Pancreas (tissue), 10 donors: ENCODE measurements at places on chromosomes 12 and 14. TPM values are rescaled to one million over a fixed set of nuclear protein-coding genes. Genes with fewer than 3 reads are reported as not detected.

NACA gene
- 892 TPM for polyA plus RNA-seq

TAS2R42 gene
- polyA plus RNA-seq: not detected

TPH2 gene
- not detected for polyA plus RNA-seq

ARMH4 gene
- polyA plus RNA-seq: 0.89 TPM
